A549 treated with Mapracorat at 1 μM for 4 hours (cell line): ENCODE measurements at places on chromosomes 13 and 19. TPM values are rescaled to one million over a fixed set of nuclear protein-coding genes. Genes with fewer than 3 reads are reported as not detected.

The SERP2 gene
- not detected in 5 replicates for total RNA-seq

The KDELR1 gene
- 356 to 429 TPM (median 400 TPM) in 5 replicates for total RNA-seq

The CEACAM7 gene
- total RNA-seq = 0.07 to 0.15 TPM (median 0.12 TPM) in 4 of 5 replicates, not detected in the other

The RGCC gene
- total RNA-seq = 6.0 to 10.3 TPM (median 8.4 TPM) in 5 replicates

The ZNF285 gene
- 1.7 to 2.5 TPM (median 2.1 TPM) in 5 replicates for total RNA-seq

The KLF1 gene
- 0.10 TPM in 1 of 5 replicates, not detected in the others for total RNA-seq

The LGALS13 gene
- total RNA-seq = not detected in 5 replicates

The RNU6-9 gene
- not detected in 5 replicates for total RNA-seq

The ACER1 gene
- total RNA-seq = not detected in 5 replicates

The AP1M2 gene
- 26.8 to 54.6 TPM (median 42.7 TPM) in 5 replicates for total RNA-seq

The CADM4 gene
- total RNA-seq = 7.6 to 9.8 TPM (median 9.4 TPM) in 5 replicates

The CBLC gene
- not detected in 5 replicates for total RNA-seq

The ATP4B gene
- total RNA-seq = not detected in 5 replicates

The LILRA2 gene
- not detected in 5 replicates for total RNA-seq

The TMEM86B gene
- 3.1 to 5.4 TPM (median 3.9 TPM) in 5 replicates for total RNA-seq

The DHPS gene
- 34.7 to 50.4 TPM (median 49.3 TPM) in 5 replicates for total RNA-seq

The LIM2 gene
- not detected in 5 replicates for total RNA-seq

The MPV17L2 gene
- 8.3 to 12.8 TPM (median 11.2 TPM) in 5 replicates for total RNA-seq

The MYO1F gene
- total RNA-seq = 0.16 to 0.48 TPM (median 0.24 TPM) in 5 replicates

The MEDAG gene
- 0.08 to 0.29 TPM (median 0.16 TPM) in 5 replicates for total RNA-seq

The IZUMO2 gene
- not detected in 5 replicates for total RNA-seq

The KLK7 gene
- not detected in 5 replicates for total RNA-seq

The MUC16 gene
- 0.02 to 0.13 TPM (median 0.05 TPM) in 5 replicates for total RNA-seq

The GRIN2D gene
- total RNA-seq = 5.5 to 9.7 TPM (median 8.9 TPM) in 5 replicates

The ANKRD10 gene
- total RNA-seq = 37.0 to 44.1 TPM (median 38.9 TPM) in 5 replicates

The PRSS57 gene
- 0.18 to 0.23 TPM in 2 of 5 replicates, not detected in the others for total RNA-seq

The THSD1 gene
- total RNA-seq = 6.7 to 7.6 TPM (median 7.3 TPM) in 5 replicates

The FAM124A gene
- total RNA-seq = 1.9 to 2.8 TPM (median 2.3 TPM) in 5 replicates

The ZNF549 gene
- 1.4 to 1.9 TPM (median 1.7 TPM) in 5 replicates for total RNA-seq

The C3 gene
- total RNA-seq = 40.6 to 52.1 TPM (median 49.5 TPM) in 5 replicates

The KL gene
- total RNA-seq = 0.02 to 0.05 TPM (median 0.05 TPM) in 3 of 5 replicates, not detected in the others

The CD79A gene
- 0.32 to 1.2 TPM (median 0.90 TPM) in 5 replicates for total RNA-seq

The HS6ST3 gene
- total RNA-seq = not detected in 5 replicates

The DCT gene
- not detected in 5 replicates for total RNA-seq

The MBD3L3 gene
- not detected in 5 replicates for total RNA-seq

The DHDH gene
- 0.80 to 2.3 TPM (median 1.2 TPM) in 5 replicates for total RNA-seq

The ZNF430 gene
- total RNA-seq = 1.6 to 2.6 TPM (median 1.8 TPM) in 5 replicates

The N4BP2L1 gene
- total RNA-seq = 0.31 to 0.74 TPM (median 0.42 TPM) in 5 replicates
